ENCODE measurements at places on chromosomes 2 and 18.

- DNase-seq, result no peak
- H3K27ac ChIP-seq, result no peak overlapping the region
- peaks cover 50% of the 10 kb centered on the region for H3K4me1 ChIP-seq
- no peak overlapping the region for H3K4me3 ChIP-seq
- H3K27me3 ChIP-seq, result no peaks in the 10 kb centered on the region
These were observed 113.4 kb upstream of the MCFD2 start for GRCh38 chr2:47028846-47029560.

DNA sequence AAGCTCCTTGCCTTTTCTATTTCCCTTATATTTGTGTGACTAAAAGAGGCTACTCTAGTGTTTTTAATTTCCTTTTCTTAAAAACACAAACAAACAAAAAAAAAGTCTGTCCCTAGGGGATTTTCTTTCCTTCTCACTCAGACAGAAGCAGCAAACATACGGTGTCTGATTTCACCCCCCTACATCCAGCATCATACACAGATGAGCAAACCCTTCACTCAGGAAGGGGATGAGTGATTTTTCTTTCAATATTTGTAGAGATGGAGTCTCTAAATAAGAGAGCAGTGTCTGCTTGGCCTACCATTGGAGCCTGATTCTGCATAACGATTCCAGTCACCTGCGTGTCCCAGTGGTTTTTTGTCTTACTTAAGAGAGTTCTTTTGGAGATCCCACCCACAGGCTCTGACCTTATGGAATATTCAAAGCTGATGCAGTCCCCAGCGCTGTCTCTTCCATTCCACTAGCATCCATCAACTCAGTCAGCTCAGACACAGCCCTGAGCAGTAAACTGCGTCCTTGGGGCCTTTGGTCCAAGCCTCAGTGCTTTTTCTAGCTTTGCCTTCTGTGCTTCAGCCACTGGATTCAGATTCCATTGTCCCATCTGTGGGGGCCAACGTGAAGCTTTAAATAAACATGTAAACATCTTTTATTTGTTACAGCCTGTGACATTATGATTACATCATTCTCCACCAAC is 52.6 kb upstream of the TPO start:
- no peak overlapping the region for H3K4me3 ChIP-seq
- no peaks in the 10 kb centered on the region for H3K4me1 ChIP-seq
- no peaks in the 10 kb centered on the region for H3K36me3 ChIP-seq
- H3K27me3 ChIP-seq, result no peaks in the 10 kb centered on the region
- DNase-seq, result no peak

- H3K36me3 ChIP-seq, result no peaks in the 10 kb centered on the region
- H3K4me3 ChIP-seq, result no peak overlapping the region
These were observed 289.6 kb downstream of the PTPRM start for GRCh38 chr18:7856733-7857132.

- H3K27me3 ChIP-seq, result no peaks in the 10 kb centered on the region
- no peak overlapping the region for H3K4me3 ChIP-seq
- peak overlapping the region; percentile 51 for H3K27ac ChIP-seq
- peak; percentile 36 for DNase-seq
- H3K4me1 ChIP-seq, result peaks cover 15% of the 10 kb centered on the region
- no peaks in the 10 kb centered on the region for H3K36me3 ChIP-seq
These were observed 85.6 kb downstream of the MIB1 start for GRCh38 chr18:21826196-21826595.

- DNase-seq, result no peak
- H3K36me3 ChIP-seq, result no peaks in the 10 kb centered on the region
- no peaks in the 10 kb centered on the region for H3K27me3 ChIP-seq
- no peak overlapping the region for H3K4me3 ChIP-seq
- peak overlapping the region; percentile 91 for H3K27ac ChIP-seq
These were observed 34.3 kb upstream of the PPP1CB start for GRCh38 chr2:28717339-28717758.

DNA sequence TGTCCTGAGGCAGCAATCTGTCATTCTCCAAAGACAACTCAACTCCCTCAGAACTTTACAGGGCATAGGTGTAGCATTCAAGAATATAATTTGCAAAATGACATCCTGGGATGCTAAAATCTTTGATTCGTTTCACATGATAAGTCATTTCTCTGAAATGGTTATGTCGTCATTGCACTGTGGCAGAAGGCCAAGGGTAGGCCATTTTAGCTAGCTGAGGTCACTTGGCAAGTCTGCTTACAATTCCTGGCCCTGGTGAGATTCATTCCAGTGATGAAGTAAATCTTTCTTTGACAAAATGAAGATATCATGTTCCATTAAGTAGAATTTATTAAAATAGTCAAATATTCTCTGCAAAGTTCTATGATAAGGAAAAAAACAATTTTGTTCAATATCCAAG is 1410.3 kb upstream of the LRRTM1 start:
- no peaks in the 10 kb centered on the region for H3K36me3 ChIP-seq
- H3K4me3 ChIP-seq, result no peak overlapping the region
- no peaks in the 10 kb centered on the region for H3K27me3 ChIP-seq
- no peak overlapping the region for H3K27ac ChIP-seq

GRCh38 chr2:17539611-17540092 is 844 bp upstream of the VSNL1 start:
- H3K36me3 ChIP-seq, result no peaks in the 10 kb centered on the region
- no peak for DNase-seq
- H3K27ac ChIP-seq, result peak overlapping the region; percentile 94
- no peaks in the 10 kb centered on the region for H3K27me3 ChIP-seq

DNA sequence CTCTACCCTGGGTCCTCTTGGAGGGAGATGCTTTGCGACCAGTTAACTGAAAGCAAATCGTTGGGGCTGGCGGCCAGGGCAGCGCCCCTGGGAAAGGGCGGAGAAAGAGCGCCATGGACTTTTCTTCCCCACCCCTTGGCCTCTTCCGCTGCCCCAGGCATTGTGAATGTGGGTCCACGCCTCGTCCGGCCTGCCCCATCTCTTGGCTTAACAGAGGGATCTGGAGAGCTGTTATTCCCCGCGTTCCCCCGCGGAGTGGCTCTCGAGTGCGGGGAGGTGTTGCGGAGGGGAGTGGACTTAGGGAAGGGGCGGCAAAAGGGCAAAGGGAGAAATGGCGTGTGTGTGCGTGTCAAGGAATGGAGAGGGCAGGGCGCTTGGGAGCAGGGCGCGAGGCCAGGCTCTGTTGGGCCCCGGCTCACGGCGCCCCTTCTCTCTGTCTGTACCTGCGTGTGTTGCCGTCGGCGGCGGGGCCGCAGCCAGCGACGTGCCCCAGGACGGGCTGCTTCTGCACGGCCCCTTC is 6.6 kb downstream of the EMX1 start:
- H3K4me1 ChIP-seq, result peaks cover 10% of the 10 kb centered on the region
- no peaks in the 10 kb centered on the region for H3K36me3 ChIP-seq
- no peak for DNase-seq
- peaks cover 100% of the 10 kb centered on the region for H3K27me3 ChIP-seq
